ENCODE measurements at places on chromosomes 5 and 9.
A peak's percentile ranks its signal among the peaks of the same experiment; 100 is the strongest.

- no peak for DNase-seq
These were observed 2.9 kb upstream of the SLC4A9 start for GRCh38 chr5:140356853-140357725.

GRCh38 chr5:157594675-157595459, 19.3 kb upstream of the ADAM19 start:
- DNase-seq: no peak

- DNase-seq: no peak
These were observed 74.1 kb upstream of the SH3PXD2B start for GRCh38 chr5:172528440-172528839.

GRCh38 chr5:83085106-83085505, 7.8 kb downstream of the XRCC4 start:
- no peak for DNase-seq

GRCh38 chr5:53381-54174, 38.4 kb upstream of the PLEKHG4B start:
- peak; percentile 46 for DNase-seq

DNA sequence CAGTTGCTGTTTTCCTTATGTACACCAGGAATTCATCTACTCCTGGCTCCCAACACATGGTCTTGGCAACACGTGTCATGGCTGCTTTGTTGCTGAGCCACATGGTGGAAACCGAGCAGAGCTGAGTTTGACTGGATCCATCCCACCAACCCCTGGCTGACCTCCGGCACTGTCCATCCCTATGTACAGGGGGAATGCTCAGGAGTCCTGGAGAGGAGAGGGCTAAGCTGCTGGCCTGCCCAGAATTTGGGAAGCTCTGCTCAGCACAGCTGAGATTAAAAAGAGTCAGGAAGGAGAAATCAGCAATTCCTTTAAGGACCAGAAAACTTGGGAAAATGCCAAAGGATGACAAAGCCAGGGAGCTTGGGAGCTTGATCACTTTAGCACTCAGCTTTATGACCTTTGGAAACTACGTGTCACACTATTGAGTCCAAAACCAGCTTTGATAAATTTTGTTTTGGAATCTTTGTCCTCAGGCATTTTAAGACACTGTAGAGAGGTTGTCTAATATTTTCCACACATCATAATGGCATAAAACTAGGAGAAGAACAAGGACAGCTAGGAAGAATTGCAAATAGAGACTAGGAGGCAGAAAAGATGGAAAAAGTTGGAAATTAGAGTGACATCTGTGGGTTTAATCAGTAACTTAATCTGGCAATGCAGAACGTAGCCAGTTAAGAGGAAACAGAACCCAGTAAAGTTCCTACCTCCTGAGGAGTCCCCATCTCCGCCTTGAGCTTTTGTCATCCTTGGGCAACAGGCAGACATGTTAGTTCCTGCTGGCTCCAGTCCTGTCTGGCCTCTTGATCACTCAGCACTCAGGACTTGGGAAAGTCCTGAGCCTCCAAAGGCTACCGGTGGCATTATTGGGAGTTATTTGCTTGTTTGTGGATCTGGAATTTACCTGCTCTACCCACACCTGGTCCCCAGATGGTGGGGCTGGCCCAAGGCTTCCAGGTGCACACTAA, 62.5 kb upstream of the PLPP1 start:
- DNase-seq: no peak

DNA sequence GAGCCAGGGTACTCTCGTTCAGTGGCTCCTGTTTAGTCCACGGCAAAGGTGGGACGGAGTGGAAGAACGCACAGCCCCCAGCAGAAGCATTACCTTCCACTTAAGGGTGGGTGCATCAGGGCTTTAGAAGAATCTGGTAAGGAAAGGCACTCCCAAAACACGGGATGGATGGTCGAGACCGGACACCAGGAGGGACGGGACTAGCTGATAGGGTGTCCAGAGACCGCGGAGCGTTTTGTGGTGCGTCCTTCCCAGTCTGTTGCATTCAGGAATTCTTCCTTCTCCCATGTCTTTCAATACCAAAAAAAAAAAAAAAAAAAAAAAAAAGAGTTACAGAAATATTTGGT, 545 bp upstream of the CTSV start:
- DNase-seq: no peak

DNA sequence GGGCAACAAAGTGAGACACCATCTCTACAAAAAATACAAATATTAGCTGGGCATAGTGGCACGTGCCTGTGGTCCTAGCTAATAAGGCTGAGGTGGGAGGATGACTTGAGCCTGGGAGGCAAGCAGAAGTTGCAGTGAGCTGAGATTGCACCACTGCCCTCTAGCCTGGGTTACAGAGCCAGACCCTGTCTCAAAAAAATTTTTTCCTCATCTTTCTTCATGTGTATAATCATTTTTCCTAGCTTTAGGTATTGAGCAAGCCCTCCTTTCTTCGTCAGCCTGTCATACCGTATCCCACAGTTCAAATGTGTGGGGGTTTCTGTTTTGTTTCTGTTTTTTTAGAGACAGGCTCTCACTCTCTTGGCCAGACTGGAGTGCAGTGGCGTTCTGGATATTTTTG, 41.3 kb downstream of the EHMT1 start:
- DNase-seq: no peak

GRCh38 chr9:38075272-38075671, 6.2 kb upstream of the SHB start:
- no peak for DNase-seq

- no peak for DNase-seq
These were observed 15.5 kb upstream of the SLC36A3 start for GRCh38 chr5:151318850-151319732.

DNA sequence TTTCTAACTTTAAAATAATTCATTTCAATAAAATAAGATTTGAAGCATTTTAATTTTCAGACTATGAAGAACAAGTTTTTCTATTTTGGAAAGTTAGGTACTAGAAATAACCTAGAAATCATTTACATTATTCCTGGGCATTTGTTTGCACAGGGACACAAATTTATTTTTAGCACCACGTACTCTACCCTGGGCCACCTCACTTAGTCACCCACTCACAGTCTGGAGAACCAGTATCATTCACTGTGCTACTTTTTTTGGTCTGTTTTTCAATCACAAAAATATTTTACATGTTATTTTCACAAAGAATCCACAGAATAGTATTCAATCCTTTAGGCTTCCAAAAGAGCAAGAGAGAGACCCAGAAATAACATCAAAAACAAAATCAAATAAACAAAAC, 128.6 kb upstream of the ACOT12 start:
- DNase-seq: no peak

Measured in activated CD8-positive, alpha-beta T cell treated with anti-CD3 and anti-CD28 coated beads, Interleukin-2, amount 10 ng/mL, durations not matched to agents 7 days and 5 days (primary cell).